ENCODE measurements at places on chromosomes 3 and 15.

GRCh38 chr15:99565049-99565298 is 810 bp upstream of the MEF2A start:
- no peak for DNase-seq

- peak; percentile 66 for DNase-seq
Observed at GRCh38 chr3:123258811-123259420, 57.2 kb downstream of the SEC22A start.

GRCh38 chr3:42894698-42895579 is 11.0 kb upstream of the ZNF662 start:
- peak; percentile 18 for DNase-seq

DNA sequence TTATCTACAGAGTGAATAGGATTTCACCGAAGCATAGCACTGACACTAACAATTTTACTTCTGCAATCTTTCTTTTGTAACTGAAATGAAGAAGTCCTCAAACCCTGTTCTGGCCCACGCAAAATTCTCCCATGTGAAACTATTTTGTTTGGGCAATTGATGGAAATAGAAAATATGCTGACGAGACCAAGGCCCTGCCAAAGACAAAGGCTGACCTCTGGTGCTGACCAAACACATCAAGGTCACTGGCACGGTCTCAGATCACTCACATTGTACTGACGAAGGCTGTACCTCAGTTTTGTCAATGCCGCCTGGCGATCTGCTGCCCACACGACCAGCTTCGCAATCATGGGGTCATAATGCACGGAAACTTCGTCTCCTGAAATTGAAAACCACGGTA is 58.4 kb upstream of the DCUN1D1 start:
- DNase-seq: no peak

DNA sequence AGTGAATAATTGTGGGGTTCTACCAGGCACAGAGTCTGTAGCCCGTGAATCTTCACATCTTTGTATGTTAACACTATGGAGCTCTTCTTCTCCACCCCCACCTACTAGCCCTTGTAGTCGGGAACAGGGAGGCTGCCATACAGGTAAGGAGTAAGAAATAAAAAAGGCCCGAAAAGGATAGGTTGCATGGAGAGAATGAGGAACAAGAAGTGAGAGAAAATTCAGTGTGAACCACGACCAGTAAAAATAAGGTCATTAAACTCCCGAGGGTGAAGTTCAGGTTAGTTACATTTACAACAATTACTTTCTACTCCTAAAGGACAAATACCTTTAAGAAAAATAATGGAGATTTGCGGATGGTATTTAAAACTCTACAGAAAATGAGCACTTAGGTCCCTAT is 53.3 kb downstream of the OSBPL10 start:
- DNase-seq: no peak

DNA sequence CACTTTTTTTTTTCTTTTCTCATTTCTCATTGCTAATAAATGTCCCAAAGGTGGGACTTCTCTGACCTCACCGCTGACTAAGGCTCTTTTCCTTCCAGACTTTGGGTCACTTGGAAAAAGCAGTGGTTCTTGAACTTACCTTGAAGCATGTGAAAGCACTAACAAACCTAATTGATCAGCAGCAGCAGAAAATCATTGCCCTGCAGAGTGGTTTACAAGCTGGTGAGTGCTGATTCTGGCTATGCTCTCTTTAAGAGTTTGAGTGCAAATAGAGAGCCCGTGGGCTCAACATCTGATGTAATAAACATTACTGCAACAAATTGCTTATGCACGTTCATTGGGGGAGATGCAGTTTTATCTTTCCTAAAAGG is 2.0 kb downstream of the BHLHE40 start:
- no peak for DNase-seq

DNA sequence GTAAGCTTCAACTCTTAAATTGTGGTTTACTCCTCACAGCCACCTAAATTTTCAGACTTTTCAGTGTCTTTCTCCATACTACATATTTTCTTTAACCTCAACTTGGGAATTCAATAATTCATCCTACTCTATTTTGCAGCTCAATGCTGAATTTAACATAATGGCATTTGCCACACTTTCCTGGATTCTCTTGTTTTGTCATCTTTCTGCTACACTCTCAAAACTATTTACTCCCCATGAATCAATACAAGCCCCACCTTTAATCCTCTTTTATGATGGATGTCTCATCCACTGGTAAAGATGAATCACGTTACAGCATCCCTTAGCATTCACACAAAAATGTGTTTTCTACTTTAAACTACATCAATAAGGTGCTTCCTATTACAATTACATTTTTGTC is 19.6 kb upstream of the CHMP2B start:
- DNase-seq: no peak

- DNase-seq: no peak
Observed at GRCh38 chr15:43518197-43518761, 871 bp downstream of the MAP1A start.

All from SW480 (cell line).